Cerebellar cortex (tissue), 1 donor: ENCODE measurements at places on chromosomes 5 and 9.

- DNase-seq = peak; percentile 98
Measured at GRCh38 chr9:113531919-113532808, 68.6 kb downstream of the RGS3 start.

GRCh38 chr5:57917004-57917403, 434.4 kb upstream of the ACTBL2 start:
- DNase-seq = no peak

- no peak for DNase-seq
Measured at GRCh38 chr5:40486437-40487275, 193.1 kb upstream of the PTGER4 start.

- no peak for DNase-seq
Measured at GRCh38 chr5:36482812-36483211, 123.6 kb upstream of the SLC1A3 start.

GRCh38 chr5:177183766-177184360, 50.3 kb downstream of the NSD1 start:
- DNase-seq = no peak

DNA sequence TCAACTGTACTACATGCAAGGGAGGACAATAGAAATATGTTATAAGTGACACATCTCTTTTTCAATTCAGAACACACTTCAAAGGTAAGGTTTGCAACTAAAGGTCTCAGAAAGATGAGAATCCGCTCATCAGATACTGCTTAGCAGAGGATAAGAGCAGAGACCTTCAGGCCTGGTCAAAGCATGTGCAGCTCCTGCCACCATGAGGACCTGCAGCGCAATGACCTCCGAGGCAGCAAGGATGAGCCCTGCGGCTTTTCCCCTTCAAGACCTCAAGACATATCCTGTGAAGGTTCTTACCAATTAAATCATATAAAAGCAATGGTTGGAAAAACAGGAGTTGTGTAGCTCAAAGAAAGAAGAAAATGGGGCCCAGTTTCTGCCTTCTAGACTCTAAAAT, 135.8 kb downstream of the TRIM36 start:
- peak; percentile 5 for DNase-seq

- DNase-seq = no peak
Measured at GRCh38 chr9:120383999-120384924, 195.7 kb downstream of the CDK5RAP2 start.

GRCh38 chr5:116370886-116371285, 203.7 kb downstream of the SEMA6A start:
- no peak for DNase-seq

DNA sequence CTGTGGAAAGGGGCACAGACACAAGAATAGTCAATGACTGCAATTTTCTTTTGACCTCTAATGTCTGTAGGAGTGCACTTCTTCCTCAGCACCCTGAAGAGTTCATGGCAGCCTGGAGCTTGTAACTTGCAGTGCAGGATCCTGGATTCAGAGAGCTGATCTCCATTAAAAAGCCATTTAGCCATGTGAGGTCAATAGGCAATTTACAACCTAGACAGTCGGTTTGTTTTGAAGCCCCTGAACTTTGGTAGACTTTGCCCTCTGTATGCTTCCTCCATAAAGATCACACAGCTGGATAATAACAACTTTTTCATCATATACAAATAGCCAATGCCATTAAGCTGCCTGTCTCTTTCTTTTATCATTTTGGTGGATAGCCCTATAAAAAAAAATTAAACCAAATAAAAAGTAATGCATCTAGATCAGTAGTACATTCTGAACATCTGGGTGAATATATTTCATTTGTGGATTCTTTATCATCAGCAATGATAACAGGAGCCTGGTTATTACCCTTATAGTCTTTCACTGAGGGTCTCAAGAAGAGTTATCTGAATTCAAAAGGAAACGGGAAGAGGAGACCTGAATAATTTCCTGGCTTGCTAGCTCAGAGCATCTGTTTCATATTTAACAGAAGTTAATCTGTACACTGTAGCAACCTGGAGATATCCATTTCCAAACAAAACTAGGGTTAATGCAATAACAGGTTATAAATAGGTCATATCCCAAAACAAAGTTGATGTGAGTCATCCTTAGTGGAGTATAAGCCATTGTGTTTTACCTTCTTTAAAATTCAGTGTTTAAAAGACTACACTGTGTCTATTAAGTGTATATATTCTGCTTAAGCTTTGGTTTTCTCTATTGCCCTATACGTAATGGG, 193.8 kb upstream of the ACTBL2 start:
- DNase-seq = no peak

GRCh38 chr9:127651697-127652610, 39.9 kb downstream of the STXBP1 start:
- DNase-seq = no peak

DNA sequence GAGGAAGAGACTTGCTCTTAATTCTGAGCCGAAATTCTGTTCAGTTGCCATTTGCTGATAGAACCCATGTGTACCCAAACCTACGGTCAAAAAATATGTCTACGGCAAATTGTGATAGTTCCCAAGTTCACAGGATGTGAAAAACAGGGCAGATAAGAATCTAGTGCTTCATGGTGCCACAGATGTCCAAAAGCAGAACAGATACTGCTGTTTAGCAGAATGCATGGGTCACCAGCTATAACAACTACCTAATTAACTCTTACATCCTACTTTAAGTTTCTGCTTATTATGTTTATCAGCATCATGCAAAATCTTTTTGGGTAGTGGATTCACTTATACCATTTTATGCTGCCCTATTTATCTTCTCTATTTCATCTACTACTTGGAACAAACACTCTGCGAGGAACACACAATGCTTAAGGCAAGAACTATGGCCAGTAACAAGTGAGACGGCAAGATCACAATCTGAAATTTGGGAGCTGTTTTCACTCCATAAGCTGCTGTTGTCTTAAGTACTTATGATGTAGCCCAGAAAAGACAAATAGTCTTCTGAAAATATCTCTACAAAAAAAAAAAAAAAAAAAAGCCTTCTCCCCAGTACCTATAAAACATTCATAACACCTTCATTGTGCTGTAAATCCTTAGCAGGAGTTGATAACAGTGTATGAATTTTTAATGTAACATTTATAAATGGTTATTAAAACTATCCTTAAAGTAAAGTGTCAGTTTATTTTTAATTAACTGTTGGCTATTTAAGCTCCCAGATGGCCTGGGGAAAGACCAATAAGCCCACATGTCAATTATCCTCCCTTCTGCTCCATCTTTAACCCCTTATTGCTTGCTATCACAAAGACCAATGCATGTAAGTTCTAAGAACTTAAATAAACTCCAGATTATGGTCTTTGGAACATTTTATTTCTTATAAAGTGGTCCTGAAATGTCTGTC, 232.3 kb downstream of the TLR4 start:
- DNase-seq = no peak

DNA sequence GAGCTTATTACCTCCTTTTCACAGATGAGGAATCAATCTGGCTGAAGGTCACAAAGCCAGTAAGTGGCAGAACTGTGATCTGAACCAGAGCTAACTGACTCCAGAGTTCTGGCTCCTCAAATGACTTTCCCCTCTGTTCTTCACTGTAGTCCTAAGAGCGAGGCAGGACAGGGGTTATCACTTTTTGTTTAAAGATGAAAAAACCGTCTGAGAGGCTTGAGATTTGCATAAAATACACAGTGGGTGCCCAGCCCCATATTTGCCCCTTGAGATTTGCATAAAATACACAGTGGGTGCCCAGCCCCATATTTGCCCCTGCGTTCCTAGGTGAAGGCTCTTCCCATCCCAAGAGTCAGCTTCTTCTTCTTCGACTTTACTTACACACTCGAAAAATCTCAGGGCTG, 667 bp downstream of the FBXO10 start:
- no peak for DNase-seq

GRCh38 chr5:135714126-135714894, 120.2 kb upstream of the SLC25A48 start:
- no peak for DNase-seq

DNA sequence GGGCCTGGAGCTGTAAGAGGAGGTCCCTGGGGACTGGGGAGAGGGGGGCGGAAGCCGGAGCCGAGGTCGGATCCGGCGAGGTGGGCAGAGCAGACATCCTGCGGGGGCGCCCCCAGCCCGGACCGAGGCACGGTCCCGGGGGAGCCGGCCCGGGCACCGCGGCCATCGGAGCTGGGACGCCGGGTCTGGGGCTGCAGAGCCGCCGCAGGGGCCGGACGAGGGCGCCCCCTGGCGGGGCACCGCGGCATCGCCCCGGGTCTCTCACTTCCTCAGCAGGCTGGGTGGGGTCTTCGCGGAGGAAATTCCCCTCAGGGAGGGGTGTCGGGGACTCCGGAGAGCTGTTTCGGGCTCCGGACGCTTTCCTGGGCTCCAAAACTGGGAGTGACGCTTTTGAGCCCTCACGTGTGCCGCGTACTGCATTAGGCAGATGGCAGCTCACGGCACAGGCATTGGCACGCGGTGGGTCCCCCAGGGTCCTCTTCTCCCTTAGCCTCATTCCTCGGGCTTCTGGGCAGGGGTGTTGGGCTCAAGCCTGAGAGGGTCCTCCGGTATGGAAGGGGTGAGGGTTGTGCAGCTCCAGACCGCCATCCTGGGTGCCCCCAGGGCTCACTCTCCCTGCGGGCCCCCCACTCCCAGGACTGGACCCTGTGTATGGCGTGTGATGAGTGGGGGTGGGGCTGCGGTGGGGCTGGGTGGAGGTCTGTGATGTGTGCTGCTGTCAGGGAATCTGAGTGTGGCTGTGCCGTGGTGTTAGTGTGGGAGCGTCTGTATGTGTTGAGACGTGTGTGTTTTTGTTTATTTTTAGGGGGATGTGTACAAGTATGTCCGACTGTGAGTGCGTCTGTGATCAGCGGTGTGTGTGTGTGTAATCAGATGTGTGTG, 29.6 kb downstream of the LHX2 start:
- DNase-seq = no peak

DNA sequence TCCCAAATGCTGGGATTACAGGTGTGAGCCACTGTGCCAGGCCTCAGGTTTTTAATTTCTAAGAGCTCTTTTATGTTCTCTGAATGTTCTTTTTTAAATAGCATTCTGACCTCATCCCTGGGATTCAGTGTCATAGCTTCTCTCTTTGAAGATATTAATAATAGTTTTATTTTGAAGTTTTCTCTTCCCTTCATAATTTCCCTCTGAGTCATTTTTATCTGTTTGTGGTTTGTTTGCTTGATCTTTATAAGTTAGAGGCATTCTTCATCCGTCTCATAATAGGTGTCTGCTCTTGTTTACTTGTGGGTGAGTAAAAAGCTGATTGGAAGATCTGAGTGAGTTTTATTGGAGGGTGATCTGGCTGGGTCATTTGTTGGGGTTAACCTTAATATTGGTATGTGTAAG, 12.5 kb upstream of the MAMDC2 start:
- DNase-seq = no peak

GRCh38 chr9:88692827-88693226, 157.8 kb downstream of the NXNL2 start:
- DNase-seq = no peak

DNA sequence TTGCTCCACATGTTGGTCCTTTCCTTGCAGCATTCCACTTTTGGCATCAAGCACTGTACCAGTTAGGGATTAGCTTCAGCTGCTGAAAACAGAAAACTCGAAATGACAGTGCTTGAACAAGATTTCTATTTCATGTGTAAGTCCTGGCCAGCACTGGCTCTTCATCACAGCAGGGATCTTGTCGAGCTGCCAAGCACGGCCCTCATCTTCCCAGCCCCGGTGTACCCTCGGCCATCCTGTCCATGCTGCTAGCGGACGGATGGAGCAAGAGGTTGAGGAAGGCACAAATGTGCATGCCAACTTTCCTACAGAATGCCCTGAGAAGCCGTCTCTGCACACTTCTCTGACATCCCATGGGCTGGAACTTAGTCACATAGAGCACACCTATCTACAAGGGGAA, 130.6 kb downstream of the TENT4A start:
- peak; percentile 39 for DNase-seq

GRCh38 chr5:2105141-2105540, 222.4 kb upstream of the IRX4 start:
- DNase-seq = no peak

DNA sequence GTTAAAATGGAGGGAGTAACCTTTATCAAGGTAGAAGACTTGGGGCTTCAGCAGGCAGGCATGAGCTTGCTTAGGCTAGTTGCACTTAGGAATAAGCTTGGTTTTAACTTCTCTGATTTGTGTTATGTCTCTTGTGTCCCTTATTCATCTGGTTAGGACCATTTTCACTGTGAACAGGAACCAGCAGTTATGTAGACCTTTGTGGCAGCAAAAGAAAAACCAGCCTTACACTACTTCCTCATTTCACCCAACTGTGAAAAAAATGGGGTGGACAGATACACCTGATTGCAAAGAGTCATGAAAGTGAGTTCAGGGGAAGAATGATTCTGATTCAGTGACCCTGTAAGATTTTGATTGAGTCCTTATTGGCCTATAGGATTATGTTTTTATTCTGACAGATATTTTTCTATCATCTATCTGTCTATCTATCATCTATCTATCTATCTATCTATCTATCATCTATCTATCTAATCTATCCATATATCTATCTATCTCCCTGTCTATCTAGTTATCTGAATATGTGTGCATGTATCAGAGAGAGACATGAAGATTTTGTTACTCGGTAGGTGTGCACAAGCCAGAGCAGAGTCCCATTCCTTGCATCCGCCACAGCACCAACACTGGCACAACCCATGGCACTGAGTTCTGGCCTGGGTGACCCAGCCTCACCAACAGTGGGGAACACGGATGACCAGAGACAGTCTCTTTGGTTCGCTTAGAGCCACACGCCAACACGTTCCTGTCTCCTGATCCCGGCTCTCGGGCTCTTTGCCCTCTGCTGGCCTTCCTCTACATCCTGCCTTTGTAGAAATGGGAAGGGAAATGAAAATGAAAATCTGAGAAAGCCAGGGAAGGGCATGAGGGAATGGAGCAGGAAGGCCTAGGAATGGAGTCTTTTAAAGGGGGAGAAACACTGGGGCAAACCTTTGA, 1.3 kb upstream of the ZNF366 start:
- no peak for DNase-seq

DNA sequence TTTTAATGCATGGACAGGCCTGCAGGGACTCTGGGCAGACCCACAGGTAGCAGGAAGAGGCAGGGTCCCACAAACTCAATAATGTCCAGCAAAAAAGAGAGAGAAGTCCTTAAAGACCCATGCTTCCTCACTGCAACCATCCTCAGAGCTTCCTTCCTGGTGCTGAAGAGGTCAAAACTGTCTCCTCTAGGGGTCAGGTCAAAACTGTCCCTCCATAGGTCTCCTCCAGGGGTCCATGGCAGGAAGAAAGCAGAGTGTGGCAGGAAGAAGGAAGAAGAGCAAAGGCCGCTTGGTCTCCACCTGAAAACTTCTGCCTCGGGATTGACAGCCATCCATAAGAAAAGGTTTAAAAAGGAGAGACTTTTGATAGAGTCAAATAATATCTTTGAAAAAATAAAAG, 261.9 kb upstream of the TRIM32 start:
- DNase-seq = no peak

DNA sequence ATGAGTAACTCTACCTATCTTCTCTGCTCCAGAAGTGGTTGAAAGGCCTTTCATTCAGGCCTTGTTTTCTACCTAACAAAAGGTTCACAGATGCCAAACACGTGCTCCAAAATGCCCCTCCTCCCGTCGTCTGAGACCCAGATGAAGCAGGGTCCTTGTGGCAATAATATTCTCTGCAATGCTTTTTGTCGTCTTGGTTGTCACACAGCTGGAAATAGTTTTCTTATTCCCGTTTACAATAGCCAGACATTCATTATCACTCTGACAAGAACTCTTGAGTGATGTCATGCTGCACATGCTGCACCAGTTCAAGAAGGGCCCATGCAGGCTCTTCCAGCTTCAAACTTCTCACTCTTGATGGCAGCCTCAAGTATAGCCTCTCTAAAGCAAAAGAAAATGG, 7.8 kb downstream of the LPAR1 start:
- no peak for DNase-seq
